ENCODE measurements at places on chromosomes 16 and 17.

DNA sequence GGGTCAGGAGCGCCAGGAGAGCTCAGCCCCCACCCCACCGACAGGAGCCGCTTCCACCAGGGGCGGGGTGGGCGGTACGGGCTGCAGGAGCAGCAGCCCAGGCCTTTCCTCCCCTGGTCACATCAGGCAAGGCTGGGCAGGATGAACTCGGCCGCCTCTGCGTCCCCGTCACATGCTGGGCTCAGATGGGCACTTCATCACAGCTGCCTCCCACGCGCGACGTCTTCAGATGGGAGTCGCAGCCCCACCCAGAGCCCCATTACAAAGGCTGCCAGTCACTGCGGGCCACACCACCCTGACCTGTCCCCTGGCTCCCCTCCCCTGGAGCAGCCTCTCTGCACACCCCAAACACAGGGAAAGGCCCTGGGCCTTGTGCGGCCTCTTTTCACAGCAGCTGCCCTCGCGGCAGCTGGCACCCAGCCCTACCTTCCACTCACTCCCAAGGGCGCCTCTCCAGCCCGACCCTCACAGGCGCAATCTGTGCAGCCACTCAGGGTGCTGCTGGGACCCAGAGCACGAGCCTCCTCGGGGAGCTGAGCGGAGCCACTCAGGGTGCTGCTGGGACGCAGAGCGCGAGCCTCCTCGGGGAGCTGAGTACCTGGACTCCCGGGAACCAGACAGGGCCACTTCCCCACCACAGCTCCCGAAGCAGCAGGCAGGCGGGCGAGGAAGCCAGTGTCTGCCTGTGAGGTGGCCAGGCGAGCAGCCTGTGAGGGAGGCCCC is 4.7 kb downstream of the ZNF598 start:
- DNase-seq: no peak

- no peak for DNase-seq
These were observed 6.5 kb downstream of the ADCY7 start for GRCh38 chr16:50272687-50273381.

- no peak for DNase-seq
These were observed 17.2 kb downstream of the KATNB1 start for GRCh38 chr16:57752581-57753447.

DNA sequence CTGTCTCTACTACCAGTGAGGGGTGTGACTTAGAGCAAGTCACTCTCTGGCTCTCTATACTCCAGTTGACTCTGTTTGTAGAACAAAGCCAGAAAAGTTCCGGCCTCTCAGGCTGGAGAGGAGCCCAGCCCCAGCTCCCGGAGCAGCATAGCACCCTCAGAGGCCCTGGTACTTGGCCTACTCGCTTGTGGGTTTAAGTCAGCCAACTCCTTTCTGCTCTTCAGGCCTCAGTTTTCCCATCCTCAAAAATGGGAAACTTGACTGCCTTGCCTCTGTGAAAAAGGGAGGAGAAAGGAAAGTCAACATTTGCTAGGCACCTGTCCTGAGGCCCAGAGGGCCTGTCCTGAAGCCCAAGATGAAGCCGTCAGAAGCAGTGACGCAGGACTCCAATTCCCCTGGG is 1.1 kb downstream of the CHST6 start:
- no peak for DNase-seq

DNA sequence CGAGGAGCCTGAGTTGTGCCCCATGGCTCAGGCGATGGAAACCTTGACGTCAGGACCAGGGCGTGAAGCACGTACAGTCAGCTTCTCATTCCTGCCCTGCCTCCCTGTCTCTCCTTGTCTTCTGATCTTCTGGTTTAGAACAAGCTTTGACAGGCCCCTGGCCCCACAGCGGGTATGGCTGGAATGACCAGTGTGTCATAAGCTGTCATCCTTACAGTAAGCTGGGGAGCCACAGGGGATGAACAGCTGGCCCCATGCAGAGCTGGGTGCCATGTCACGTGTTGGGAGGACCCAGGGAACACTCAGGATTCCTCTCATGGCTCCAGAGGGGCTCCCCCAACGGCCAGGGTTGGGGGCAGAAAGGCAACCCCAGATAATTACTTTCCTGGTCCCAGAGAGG is 157.6 kb upstream of the PLCG2 start:
- DNase-seq: no peak

Measured in MV-4-11 (cell line).